Activated CD4-positive, alpha-beta memory T cell treated with anti-CD3 and anti-CD28 coated beads for 36 hours (primary cell): ENCODE measurements at places on chromosomes 16 and 17. TPM values are rescaled to one million over a fixed set of nuclear protein-coding genes. Genes with fewer than 3 reads are reported as not detected.
A peak's percentile ranks its signal among the peaks of the same experiment; 100 is the strongest.

DNA sequence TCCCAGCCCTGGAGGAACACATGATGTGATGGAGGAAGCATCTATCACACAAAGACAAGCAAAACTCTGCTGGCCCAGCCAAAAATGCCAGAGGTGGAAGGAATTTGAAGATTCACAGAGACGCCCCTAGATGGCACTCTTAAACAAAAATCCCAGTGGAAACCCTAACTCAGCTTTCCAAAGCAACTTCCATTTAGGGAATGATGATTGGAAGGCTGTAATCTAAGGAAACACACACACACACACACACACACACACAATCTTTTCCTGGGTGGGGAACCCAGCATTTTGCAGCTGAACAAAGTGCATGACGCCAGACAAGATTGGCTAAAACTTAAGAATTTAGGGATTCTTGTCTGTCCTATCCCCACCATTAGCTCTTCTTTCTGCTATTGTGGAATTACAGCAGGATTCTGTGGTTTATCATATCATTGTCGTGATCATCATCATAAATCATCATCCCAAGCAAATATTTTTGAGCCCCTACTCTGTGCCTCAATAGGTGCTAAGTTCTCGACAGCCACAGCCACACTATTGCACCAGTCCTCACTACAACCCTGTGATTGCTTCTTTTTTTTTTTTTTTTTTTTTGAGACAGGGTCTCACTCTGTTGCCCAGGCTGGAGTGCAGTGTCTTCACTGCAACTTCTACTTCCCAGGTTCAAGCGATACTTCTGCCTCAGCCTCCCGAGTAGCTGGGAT lies 1.6 kb upstream of the LDAF1 start:
- no peaks in the 10 kb centered on the region for H3K27me3 ChIP-seq
- no peaks in the 10 kb centered on the region for H3K36me3 ChIP-seq
- H3K27ac ChIP-seq: no peak overlapping the region
- DNase-seq: peak; percentile 12
- peaks cover 22% of the 10 kb centered on the region for H3K4me1 ChIP-seq

DNA sequence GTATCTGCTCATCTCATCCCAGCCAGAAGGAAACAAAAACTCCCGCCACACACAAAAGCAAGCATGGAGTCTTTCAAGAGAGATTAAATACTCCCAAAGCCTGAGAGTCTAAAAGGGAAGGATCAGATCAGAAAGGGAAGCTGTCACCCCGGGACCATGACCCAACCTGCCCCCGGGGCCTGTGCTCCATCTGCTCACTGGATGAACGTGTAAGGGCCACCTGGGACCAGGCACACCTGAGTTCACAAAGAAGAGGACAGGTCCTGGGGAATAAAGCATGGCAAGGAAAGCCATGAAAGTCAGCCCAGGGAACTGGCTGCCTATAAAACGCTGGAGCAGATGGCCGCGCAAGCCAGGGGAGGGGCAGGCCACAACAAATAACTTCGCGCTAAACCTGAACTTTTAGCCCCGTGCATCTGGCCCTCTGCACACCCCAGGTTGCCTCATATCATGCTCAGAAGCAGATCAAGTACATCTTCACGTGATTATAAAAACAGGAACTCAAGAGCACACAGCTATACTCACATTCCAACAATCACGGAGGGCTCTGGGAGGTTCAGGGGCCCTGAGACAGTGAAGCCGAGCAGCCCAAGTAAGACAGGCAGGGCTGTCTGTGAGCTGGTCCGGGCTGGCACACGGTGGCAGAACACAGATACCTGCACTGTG lies 3.4 kb downstream of the TMEM11 start:
- H3K4me3 ChIP-seq: no peak overlapping the region
- H3K27me3 ChIP-seq: no peaks in the 10 kb centered on the region
- H3K36me3 ChIP-seq: peaks cover 11% of the 10 kb centered on the region
- DNase-seq: no peak
- H3K4me1 ChIP-seq: peaks cover 45% of the 10 kb centered on the region

DNA sequence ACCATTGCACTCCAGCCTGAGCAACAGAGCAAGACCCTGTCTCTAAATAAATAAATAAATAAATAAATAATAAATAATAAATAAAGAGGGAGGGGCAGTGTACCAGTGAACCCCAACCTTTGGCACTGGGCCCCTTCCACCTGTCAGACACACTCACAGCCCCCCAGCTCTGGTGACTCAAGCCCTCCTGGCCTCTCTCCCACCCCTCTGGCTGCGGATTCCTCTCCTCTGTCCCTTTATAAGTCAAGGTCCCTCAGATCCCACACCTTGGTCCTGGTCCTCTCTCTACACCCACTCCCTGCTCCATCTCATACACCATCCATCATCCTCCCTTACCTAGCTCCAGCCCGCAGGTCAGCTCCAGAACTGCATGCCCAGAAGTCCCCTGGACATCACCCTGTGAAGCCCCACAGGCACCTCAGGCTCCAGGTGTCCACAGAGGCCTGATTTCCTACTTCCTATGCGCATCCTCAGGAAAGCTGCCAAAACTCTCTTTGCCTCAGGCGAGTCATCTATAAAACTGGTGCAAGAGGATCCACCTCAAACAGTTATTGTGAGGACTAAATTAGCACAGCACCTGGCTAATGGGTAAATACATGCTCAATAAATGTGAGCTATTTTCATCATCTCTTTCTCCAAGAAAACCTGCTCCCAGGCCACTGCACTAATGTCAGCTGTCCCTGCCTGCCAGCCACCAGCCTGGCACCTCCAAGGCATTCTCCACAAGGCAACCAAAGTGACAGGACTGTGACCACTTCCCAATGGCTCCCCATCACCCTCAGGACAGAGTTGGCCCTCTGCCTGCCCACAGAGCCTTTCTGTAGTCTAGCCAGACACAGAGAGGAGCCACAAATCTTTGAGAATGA lies 46.8 kb downstream of the BEAN1 start:
- no peak for DNase-seq
- H3K36me3 ChIP-seq: no peaks in the 10 kb centered on the region
- no peak overlapping the region for H3K4me3 ChIP-seq

Gene MED9
- 12.2 TPM for total RNA-seq

- peaks cover 23% of the 10 kb centered on the region for H3K4me1 ChIP-seq
- H3K36me3 ChIP-seq: peaks cover 5% of the 10 kb centered on the region
- no peak overlapping the region for H3K4me3 ChIP-seq
- no peak for DNase-seq
These were observed 44.0 kb downstream of the EPN2 start for GRCh38 chr17:19281161-19281560.

Gene PHOSPHO1
- total RNA-seq: not detected

GRCh38 chr17:62868723-62869122 lies 60.6 kb upstream of the MARCHF10 start:
- no peak for DNase-seq
- H3K4me3 ChIP-seq: no peak overlapping the region
- peaks cover 7% of the 10 kb centered on the region for H3K27me3 ChIP-seq
- H3K27ac ChIP-seq: no peak overlapping the region
- no peaks in the 10 kb centered on the region for H3K4me1 ChIP-seq
